Articular chondrocyte of knee joint (primary cell): ENCODE measurements at places on chromosomes 16 and 17. TPM values are rescaled to one million over a fixed set of nuclear protein-coding genes. Genes with fewer than 3 reads are reported as not detected.

Gene WNT9B
- total RNA-seq = 0.97 and 1.2 TPM in 2 replicates

Gene P2RX5
- total RNA-seq = 0.78 and 1.6 TPM in 2 replicates

Gene TVP23A
- total RNA-seq = under 0.01 and 0.11 TPM in 2 replicates

Gene TNFRSF13B
- not detected in 2 replicates for total RNA-seq

Gene LONP2
- 56.4 and 63.6 TPM in 2 replicates for total RNA-seq

Gene NME3
- total RNA-seq = 21.7 and 29.3 TPM in 2 replicates

Gene ATP2A3
- total RNA-seq = 3.7 and 3.9 TPM in 2 replicates

Gene NUBP1
- 22.0 and 23.3 TPM in 2 replicates for total RNA-seq

Gene PIK3R5
- total RNA-seq = not detected in 2 replicates
